ENCODE measurements at places on chromosomes 7 and 10.

DNA sequence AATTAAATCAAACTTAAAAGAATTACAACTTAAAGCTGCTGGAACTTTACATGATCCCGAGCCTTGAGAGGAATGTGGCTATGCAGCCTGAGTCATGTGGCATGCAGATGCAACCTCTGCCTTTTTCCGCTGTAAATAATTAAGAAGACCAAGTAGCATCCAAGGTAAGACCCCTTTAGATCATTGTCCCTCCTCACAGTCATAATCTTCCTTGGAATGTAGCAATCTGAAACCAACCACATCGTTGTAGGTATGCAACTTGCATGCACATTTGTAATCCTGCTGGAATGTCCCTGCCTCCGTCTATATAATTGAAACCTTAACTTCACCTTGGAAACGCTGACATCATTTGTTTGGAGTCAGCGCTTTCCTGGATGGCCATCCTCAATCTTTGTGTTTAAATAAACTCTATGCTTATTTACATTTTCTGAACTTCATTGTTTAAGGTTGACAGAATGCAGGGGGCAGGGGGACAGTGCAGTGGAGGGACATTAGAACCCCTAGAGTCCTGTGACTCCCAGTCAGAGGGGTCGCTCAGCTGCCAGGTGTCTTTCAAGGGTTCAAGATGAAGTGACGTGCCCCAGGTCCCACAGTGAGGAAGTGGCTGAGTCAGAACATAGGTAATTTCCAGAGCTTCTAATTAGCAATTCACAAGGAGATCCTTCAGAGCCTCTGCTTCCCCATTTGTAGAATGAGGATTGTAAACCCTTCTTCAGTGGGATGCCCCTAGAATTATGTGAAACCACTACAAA is 110.7 kb downstream of the RALA start:
- DNase-seq, result peak; percentile 87

GRCh38 chr10:101485207-101485606 is 102.8 kb downstream of the POLL start:
- DNase-seq, result no peak

DNA sequence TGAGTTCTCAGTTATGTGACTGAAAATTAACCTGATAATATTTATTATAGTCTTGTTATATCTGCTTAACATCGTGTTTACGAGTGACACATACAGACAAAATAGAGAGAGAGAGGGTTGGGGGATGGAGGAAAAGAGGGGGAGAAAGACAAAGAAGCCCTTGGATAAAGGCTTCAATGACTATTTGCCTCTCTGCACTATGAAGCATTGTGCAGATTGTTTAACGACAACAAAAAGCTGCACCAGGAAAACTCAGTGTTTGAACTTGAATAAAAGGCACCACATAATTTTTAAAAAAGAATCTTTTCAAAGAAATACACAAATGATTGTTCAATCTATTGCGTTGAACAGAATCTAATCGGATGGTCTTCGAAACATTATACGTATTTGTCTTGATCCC is 27.8 kb downstream of the MAGI2 start:
- no peak for DNase-seq

DNA sequence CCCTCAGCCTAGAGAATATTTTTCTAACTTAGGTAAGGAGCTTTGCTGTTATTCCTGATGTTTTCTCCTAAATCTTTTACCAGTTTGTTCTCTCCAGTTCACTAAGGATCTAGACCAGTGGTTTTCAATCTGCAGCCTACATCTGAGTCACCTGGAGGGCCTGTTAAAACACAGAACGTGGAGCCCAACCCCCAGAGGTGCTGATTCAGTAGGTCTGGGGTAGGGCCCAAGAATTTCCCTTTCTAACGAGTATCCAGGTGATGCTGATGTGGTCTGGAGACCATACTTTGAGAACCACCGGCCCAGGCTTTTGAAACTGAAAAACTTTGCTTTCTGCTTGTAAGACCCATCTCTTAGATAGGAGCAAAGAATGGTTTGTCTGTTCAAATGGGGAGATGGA is 51.2 kb upstream of the KMT2E start:
- DNase-seq, result no peak

- no peak for DNase-seq
These were observed 8.9 kb downstream of the FOXI2 start for GRCh38 chr10:127745861-127746260.

GRCh38 chr10:523925-524324 is 165.5 kb downstream of the DIP2C start:
- no peak for DNase-seq

GRCh38 chr10:5168897-5169420 is 16.0 kb downstream of the AKR1C8 start:
- no peak for DNase-seq

DNA sequence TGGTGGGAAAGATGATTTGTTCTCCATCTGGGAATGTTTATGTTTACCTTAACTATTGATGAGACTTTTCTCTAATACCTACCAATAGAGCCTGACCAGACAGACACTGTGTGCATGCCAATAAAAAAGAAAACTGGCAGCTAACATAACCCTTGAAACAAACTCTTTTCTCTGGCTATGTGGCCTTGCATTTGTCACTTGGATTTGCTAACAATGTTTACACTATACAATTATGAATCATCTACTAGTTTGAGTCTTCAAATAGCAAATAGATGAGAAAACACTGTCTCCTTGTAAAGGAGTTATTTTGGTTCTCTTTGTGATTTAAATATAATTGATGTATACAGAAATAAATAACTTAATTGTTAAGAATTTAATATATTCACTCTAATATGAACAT is 273.1 kb downstream of the SEMA3D start:
- DNase-seq, result peak; percentile 48

GRCh38 chr10:90399782-90400181 is 458.1 kb downstream of the HTR7 start:
- no peak for DNase-seq

GRCh38 chr10:96288151-96288621 is 16.0 kb upstream of the DNTT start:
- DNase-seq, result no peak
